ENCODE measurements at places on chromosomes 13 and 19.

GRCh38 chr13:28564030-28564429, 69.1 kb upstream of the FLT1 start:
- DNase-seq, result peak; percentile 93

DNA sequence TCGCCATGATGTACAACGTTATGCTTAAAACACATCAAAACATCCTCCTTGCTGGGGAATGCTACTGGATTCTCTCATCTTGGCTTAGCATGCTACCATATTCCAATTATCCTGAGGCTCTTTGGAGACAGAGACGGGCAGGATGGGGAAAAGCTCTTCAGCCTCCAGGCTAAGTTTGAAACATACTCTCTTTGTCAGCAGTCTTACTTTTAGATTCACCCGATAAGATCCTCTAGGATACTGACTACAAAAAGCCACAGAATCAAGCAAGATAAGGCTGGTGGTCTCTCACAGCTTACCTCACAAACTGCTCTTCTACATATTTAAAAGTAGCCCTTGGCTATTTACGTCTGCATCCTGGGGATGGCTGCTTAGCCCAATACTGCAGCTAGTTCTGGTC, 72.8 kb upstream of the LRCH1 start:
- no peak for DNase-seq

- DNase-seq, result no peak
These were observed 3.3 kb upstream of the CHAMP1 start for GRCh38 chr13:114310956-114311355.

DNA sequence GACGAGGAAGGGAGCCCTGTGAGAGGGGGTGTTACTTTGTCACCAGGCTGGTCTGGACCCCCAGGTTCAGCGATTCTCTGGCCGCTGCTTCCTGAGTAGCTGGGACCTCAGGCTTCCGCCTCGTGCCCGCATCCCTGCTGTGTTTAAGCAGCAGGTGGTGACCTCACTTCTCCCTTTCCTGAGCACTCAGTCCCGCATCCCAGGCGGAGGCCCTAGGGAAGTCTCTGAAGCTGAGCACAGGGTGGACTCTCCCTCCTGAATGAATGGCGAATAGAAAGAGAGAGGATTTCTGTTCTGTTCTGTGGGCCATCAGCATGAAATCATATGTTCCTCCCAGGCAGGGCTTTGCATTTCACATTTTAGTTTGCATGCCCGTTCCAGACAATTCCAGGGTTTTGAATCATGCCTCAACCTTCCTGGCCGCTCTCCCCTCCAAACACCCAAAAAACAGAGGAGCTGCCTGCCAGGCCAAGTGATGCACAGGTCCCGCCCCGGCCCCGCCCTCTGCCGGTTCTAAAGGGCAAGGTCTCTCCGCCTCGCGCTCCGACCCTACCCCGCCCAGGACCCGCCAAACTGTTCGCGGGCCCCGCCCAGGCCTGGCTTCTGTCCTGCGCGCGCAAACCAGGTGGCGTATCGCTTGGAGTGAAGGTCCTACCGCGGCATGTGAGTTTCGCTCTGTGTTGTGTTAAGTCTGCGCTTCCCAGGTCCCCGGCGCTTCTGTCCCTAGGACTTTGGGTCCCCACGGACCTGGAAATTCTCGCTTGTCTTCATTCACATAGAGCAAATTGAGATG, 35.1 kb upstream of the ZNF808 start:
- DNase-seq, result no peak

GRCh38 chr13:23380534-23380933, 53.0 kb downstream of the SACS start:
- DNase-seq, result no peak

DNA sequence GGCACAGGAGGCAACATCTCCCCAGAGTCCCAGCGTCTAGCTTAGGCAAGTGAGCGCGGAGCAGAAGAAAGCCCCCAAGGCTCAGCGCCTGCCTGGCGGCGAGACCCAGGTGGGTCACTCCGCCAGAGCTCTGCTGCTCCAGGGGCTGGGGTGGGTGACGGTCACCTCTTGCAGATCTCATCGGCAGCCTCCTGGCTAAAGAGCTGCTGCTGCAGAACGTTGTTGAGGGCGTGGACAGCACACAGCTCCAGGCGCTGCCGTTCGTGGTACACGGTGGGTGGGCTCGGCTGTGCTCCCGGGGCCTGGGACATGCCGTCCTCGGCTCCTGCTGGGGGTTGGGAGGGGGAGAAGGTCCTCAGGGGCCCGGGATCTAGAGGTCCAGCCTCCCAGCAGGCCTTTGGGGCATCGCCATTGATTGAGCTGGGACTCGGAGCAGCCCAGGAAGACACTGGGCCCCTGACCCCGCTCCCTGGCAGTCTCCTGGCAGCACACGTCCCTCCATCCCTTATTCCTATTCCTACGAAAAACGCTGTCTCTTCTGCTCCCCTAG, 795 bp downstream of the JOSD2 start:
- no peak for DNase-seq

- no peak for DNase-seq
These were observed 30.7 kb downstream of the ZNF793 start for GRCh38 chr19:37537391-37537947.

GRCh38 chr13:93562676-93563075, 336.1 kb downstream of the GPC6 start:
- DNase-seq, result no peak

DNA sequence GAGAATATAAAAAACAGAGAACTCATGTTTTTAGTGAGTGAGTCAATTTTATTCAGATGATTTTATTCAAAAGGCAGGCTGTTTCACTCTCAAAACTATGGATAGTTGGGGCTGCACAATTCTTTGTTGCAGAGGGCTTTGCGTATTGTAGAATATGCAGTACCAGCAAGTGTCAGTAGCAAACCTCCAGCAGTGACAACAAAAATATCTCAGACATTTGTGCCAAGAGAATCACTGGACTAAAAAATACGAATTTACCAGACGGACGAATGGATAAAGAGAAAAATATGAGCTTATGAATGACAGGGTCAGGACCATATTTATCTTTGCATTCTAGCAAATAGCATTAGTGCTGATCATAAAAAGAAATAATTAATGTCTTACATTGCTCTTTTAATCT, 359.1 kb downstream of the FGF14 start:
- DNase-seq, result no peak

DNA sequence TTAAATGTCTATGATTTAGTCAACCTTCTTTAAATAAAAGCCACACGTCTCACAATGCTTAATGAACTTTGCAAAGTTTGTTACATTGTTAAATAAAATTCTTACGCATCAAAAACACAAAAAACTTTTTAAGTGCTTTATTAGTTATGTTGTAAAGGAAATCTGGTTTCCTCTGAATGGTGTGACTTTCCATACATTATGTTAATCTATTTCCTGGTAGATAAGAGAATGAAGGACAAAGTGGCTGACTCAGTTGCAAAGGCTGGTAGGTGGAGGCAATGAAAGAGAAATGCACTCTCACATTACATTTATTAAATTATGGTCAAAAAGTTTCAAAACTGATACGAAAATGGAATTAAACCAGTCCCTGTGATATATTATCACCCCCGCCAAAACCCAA, 15.9 kb downstream of the KLF12 start:
- DNase-seq, result no peak

- no peak for DNase-seq
These were observed 223.5 kb upstream of the MAB21L1 start for GRCh38 chr13:35699825-35700510.

All from DMS79 (cell line).